ENCODE measurements at places on chromosomes 5 and 9.

GRCh38 chr5:122463221-122463620, 151.2 kb downstream of the SNCAIP start:
- DNase-seq, result no peak

DNA sequence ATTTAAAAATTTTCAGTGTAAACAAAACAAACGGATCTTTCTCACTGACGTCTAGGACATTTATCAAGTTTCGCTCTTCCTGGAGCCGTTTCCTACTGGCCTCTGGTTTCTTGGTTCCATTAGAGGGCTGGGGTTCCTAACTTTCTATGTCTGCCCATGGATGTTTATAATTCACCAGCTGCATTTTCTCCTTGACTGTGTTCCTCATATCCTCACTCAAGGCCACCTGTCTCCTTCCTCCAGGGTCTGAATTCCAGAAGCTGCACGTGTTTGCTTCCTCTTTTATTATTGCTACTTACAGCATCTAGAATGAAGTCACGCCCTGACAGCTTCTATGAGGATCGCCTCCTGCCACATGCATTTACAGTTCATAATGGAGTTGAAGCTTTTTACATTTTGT, 74.1 kb upstream of the BASP1 start:
- DNase-seq, result no peak

GRCh38 chr9:113488071-113488470, 24.5 kb downstream of the RGS3 start:
- DNase-seq, result no peak

GRCh38 chr5:135076051-135076491, 42.0 kb upstream of the PITX1 start:
- peak; percentile 33 for DNase-seq

DNA sequence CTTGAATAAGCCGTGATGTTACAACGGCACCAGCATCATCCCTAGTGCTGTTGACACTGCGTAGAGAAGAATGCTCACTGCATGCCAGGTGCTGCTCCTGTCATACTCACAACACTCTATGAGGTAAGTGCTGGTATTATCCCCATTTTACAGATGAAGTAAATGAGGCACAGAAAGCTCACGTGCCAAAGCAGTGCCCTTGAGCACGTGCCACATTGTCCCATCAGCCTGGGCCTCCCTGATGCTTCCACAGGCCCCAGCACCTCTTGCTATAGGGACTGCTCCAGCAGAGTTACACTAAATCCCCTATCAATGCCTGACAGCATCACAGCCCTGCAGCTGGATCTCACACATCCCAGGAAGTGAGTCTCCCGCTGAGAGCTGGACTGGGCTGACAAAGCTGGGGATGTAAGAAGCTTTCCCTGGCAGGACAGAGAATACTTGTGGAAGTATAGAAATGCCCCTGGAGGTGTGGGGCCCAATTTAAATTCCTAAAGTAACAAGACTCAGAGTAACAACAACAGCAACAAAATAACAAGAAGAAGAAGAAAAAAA, 216.1 kb downstream of the FSTL4 start:
- no peak for DNase-seq
